ENCODE measurements at places on chromosomes 1 and 21. TPM values are rescaled to one million over a fixed set of nuclear protein-coding genes. Genes with fewer than 3 reads are reported as not detected.

LORICRIN gene
- total RNA-seq: not detected

SELENON gene
- 31.2 TPM for total RNA-seq

EFNA1 gene
- total RNA-seq: 26.3 TPM

RCAN1 gene
- total RNA-seq: 19.6 TPM

TTC34 gene
- total RNA-seq: 0.46 TPM

All from epithelial cell of proximal tubule (primary cell).